Kidney epithelial cell (primary cell): ENCODE measurements at places on chromosomes 2 and 18.

- DNase-seq: no peak
Measured at GRCh38 chr18:69897397-69898108, 50.1 kb downstream of the CD226 start.

DNA sequence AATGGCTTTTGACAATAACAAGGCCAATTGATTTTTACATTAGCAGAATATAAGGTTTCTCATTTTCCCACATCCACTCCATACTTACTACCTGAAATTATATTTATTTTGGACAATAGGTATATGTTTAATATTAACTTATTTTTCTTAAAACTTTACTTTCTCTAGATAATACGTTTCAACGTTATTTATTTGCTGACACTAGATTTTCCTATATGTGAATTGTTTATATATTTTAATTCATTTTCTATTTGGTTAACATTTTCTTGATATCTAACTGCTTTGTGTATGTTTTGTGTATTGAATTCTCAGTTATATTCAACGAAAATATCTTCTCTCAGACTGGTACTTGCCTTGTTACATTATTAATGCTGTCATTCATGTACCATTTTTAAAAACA, 199.9 kb upstream of the TMEFF2 start:
- no peak for DNase-seq

DNA sequence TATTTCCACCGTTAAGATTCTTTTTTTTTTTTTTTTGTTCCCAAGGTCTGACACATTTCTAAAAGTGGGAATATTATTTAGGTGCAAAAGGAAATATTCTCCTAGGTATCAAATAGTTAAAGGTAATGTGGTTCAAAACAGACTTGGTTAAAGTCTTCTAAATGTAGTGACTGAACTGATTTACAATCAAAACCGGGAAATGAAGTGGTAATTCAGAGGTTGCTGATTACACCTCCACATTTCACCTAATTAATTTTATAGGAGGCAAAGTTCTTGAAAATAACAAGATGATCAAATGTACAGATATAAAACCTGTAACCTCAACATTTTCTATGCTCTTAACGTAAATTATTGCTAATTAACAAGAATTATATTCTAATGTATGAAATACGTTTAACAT, 5.1 kb downstream of the BCL11A start:
- DNase-seq: no peak

DNA sequence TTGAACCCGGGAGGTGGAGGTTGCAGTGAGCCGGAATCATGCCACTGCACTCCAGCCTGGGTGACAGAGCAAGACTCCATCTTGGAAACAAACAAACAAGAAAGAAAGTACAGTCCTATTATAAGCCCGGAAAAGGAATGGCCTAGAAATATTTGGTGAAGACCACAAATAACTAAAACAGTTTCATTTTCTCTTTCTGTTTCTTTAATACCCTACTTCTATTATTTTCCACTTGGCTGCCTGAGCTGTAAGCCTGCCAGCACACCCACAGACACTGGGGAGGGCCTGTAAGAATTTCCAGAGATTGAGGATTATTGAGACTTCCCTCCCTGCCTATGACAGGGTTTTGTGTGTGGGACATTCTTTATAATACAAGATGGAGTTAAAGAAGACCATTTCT, 188.0 kb upstream of the DCC start:
- DNase-seq: peak; percentile 5

- DNase-seq: no peak
Measured at GRCh38 chr18:73688161-73688560, 459.5 kb downstream of the FBXO15 start.

- DNase-seq: no peak
Measured at GRCh38 chr2:234969306-234970098, 17.7 kb downstream of the SH3BP4 start.

- no peak for DNase-seq
Measured at GRCh38 chr2:62727259-62727867, 21.9 kb downstream of the EHBP1 start.

DNA sequence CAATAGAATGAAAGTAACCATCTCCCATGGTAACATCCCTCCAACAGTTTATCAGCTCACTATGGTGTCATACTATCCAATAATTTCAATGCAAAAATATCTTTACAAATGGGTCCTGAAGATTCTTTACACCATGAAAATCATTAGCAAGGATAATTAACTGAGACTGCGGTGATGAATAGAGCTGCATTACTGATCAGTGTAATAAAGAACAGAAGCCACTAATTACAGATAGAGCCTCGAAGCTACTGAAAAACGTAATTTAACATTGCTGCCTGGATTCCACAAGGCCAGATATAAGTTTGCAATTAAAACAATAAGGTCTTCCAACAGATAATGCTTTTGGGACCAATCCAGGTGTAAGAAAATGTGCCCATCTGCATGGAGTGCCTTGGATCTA, 1245.8 kb upstream of the SLC39A10 start:
- DNase-seq: no peak
